Activated CD4-positive, alpha-beta memory T cell treated with anti-CD3 and anti-CD28 coated beads, Interleukin-2, amount 10 ng/mL, durations not matched to agents 7 days and 5 days (primary cell): ENCODE measurements at places on chromosomes 3 and 15.
A peak's percentile ranks its signal among the peaks of the same experiment; 100 is the strongest.

DNA sequence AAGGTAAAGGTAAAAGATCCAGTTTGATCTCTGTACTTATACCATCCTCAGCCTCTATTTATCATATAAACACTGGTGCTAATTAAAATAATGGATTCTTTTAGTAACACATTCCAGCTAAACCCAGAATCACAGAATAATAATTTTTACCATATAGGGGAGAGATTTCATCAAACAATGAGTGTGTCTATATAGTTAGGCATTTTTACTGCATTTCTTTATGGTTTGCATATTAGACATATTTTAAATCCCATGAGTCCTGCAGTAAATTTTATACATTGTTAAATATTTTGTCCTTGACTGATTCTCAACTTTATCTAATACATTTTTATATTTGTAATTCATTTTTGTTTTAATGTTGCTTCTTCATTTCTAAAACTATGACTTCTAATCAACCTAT is 323.7 kb upstream of the AGTR1 start:
- no peak for DNase-seq

DNA sequence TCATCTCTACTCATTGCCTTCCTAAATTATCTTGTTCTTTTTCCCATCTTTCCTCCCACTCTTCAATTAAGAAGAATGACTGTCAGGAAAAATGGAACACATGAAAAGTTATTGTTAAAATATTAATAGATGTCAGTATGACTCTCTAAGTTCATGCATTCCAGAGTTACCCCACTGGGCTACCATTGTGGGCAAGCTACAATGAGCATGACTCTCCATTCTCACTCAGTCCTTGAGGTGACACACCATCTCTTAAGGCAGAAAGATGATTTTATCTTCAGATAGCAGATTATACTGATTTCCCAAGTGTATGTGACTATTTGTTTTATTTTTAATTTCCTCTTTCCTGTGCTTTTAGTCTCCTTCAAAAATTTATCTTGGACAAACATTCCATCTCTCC is 144.3 kb downstream of the ALCAM start:
- no peak for DNase-seq

DNA sequence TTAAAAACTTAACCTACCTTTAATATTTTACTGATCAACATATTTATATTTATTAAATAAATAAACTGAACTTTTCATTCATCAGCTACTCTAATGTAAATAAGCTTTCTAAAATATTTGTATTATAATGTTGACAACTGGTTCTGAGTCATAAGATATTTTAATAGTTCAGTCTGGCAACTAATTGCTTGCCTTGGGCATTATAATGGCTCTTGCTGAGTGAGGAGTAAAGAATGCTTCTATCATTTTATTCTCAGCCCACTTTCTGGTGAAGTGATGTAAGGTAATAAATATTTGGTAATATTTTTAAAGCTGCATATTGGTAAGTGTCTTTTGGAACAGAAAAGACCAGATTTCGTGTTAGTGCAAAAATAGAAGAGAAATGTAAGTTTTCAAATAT is 81.5 kb downstream of the DIPK2A start:
- DNase-seq: no peak

DNA sequence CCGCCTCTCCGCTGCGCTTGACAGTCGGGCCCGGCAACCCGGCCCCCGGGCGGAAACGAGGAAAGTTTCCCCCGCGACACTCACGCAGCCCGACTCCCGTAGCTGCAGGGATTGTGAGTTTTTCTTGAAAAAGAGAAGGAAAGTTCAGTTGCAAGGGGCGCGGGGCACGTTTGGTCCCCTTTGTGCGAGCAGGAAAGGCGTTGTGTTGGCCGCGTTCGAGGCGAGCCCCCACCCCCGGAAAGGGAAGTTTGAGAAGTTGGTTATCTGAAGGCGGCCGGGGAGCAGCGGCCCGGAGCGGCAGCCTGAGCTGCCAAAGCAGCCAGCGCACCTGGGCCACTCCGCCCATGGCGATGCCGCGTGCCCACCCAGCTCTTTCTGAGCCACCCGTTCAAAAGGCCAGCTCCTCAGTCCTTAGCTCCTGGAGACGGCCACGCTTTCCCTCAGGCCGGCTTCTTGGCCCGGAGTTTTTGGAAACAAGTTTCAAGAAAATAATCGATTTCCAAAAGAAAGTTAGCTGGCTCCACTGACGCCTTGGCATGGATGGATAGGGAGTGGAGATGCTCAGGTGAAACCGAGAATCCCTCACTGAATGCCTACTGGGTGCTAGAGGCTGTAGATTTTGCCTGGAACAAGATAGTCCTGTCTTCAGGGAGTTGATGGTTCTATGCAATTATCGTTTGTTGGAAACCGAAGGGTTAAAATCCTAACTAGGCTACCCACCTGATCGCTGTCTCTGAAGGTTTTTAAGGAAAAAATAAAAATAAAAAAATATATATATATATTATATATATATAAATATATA is 832 bp downstream of the TGFBR2 start:
- peak; percentile 73 for DNase-seq

DNA sequence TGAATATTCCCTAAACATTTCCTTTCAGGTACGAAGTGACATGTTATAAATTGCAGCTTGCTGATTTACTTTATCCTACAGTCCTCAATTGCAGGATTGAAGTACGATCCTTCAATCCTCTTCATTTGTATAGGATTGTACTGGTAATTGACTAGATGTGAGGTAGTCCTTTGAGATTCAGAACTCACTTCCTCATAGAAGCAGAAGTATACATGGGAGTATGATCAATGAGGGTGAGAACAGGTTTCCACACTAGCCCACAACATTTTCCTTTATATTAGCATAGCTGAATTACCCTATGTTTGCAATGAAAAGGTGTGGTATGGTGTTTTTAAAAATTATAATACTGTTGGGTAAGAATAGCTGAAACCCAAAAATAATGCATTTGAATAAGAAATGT is 160.0 kb upstream of the UMPS start:
- DNase-seq: no peak

DNA sequence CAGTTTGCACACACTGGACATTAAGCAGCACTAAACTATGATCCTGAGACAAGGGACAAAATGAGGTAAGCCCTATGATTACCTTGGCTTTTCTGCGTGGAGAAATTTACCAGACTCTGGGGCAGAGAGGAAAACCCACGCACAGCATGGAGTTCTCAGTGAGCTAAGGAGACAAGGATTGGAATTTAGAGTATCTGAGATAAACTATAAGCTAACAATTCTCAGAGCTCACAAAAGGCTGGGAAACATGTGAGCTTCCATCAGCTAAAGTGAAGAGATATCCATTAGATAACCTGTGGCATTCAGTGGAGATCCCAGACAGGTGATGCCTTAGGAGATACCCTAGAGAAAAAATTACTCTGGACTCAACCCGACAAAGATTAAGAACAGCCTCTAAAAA is 48.7 kb downstream of the NBEAL2 start:
- DNase-seq: no peak

DNA sequence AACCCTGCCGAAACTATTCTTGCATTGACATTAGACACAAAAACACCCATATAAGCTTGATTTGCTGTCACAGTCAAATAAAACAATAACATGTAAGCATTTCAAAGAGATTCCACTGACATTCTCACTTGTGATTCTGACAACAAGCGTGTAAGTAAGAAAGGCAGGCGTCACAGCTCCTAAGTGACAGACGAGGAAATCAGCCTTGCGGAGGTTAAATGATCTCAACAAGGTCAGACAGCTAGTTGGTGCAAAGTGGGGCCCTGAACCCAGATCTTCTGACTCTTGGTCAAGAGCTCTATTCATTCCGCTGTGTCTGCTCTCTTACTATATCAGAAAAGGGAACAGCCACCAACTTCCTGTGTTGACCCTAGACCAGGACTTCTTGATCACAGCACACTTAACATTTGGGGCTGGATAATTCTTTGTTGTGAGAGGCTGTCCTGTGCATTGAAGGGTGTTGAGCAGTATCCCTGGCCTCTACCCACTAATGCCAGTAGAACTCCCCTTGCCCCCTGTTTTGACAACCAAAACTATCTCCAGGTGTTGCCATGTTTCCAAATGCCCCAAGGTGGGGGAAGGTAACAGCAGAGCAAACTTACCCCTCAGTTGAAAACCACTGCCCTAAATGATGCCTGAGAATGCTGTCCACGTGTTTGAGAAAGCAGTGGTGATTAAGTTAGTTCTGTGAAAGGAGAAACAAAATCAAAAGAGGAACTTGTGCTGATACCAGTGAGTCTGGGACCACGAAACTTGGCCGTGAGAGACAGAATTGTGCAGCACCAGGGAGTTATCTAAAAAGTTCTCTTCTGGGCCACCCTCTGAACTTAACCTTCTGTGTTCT is 86.1 kb downstream of the LIPC start:
- DNase-seq: no peak

DNA sequence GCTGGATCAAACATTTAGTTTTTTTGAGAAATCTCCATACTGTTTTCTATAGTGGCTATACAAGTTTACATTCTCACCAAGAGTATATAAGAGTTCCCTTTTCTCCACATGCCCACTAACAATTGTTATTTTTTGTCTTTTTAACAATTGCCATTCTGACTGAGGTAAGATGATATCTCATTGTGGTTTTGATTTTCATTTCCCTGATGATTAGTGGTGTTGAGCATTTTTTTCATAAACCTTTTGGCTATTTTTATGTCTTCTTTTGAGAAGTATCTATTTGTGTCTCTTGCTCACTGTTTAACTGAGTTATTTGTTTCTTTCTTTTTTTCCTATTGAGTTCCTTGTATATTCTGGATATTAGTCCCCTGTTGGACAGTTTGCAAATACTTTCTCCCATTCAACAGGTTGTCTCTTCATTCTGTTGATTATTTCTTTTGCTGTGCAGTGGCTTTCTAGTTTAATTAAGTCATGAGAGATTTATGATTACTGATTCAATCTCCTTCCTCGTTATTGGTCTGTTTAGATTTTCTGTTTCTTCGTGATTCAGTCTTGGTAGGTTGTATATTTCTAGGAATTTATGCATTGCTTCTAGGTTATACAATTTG is 6.7 kb upstream of the RNF13 start:
- no peak for DNase-seq

DNA sequence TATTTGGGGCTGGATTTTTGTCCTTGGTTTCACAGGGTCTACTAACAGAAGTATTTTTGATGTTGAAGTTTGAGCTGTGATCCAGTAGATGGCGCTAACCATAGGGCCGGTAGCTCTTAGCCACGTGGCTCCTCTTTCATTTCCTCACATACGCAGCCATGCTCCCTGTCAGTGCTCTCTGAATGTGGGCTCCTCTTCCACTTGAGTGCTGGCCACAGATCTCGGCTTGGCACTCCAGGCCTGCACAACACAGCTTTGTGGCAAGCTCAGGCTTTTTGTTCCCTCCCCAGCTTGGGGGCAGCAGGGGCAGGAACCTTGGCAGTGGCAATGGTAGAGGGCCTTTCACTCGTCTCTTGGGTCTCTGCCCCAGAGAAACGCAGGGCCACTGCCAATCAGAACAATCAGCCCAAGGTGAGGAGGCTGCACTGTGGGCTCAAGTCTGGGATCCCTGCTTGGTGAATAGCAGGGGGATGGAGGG is 18.6 kb upstream of the DNAAF4 start:
- no peak for DNase-seq

- no peak for DNase-seq
Observed at GRCh38 chr3:185029086-185029485, 123.8 kb downstream of the C3orf70 start.

GRCh38 chr3:38842266-38842965 is 26.4 kb upstream of the SCN10A start:
- no peak for DNase-seq

DNA sequence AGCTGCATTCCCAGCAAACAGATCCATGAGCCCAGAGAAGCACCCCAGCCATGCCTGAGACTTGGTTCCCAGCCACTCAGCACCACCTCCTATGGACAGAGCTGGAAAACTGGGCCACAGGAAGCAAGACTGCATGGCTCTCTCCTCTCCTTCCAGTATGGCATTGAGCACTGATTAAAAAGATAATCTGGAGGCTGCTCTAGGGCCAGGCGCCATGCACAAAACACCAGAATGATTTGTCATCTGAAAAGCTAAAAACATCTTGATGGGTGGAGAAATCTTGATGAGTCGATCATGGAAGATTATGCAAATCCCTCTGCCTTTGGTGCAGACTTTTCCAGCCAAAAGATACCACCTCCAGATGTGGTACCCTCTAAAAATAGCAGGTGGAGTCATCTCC is 62.7 kb upstream of the MRPS22 start:
- no peak for DNase-seq

DNA sequence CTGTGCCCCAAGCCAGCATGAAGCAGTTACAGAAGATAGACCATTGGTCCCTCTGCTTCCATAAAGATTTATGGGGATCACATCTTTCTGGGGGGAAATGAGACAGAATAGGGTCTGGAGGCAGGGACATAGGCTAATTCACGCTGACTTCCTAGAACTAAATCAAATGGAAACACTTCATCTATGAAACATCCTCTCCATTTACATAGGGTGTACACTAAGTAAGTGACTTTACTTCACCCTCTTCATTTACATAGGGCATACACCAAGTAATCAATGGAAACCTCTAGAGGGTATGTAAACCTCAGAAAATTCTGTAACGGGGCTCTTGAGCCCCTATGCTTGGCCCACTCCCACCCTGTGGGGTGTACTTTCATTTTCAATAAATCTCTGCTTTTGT is 10.1 kb downstream of the LINS1 start:
- no peak for DNase-seq

GRCh38 chr3:110021659-110022058 is 684.3 kb upstream of the DPPA4 start:
- no peak for DNase-seq

DNA sequence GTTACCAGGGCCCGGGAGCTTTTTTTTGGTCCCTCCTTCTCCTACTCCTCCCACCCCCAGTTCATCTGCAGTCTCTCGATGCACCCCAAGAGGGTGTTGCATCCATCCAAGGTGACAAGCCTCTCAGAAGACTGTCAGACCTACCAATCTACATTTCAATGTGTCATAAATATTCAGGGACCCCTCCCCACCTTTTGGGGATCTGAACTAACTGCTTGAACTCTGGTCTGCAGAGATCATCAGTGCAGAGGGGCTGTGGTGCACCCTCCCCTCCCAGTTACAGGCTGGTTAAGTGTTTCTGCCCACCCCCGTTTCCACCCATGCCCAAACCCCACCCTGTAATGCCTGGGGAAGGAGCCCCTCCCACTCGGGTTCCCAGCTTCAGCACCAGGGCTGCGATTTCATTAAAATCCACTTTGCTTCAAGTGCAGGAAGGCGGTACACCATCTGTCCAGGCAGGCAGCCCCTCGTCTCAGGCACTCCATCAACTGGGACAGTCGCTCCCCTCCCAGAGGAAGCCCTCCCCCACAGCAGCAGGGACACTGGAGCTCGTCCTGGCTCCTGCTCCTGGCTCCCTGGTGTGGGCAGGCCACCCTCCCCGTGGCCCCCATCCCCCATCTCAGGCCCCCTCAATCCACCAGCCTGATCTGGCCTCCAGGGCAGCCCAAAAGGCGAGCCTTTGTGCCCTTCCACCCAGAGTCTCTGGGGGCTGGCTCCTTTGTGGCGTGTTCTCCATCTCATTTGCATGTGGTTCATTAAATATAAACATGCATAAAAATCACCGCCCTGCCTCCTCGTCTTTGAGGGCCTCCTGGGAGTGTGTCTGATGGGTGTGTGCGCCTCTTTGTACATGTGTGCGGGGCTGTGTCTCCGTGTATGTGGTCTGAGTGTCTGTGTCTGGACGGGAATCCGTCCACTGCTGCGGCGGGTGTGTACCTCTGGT is 32.3 kb downstream of the RNU5B-1 start:
- DNase-seq: no peak
